ENCODE measurements at places on chromosomes 4 and X.
A peak's percentile ranks its signal among the peaks of the same experiment; 100 is the strongest.

DNA sequence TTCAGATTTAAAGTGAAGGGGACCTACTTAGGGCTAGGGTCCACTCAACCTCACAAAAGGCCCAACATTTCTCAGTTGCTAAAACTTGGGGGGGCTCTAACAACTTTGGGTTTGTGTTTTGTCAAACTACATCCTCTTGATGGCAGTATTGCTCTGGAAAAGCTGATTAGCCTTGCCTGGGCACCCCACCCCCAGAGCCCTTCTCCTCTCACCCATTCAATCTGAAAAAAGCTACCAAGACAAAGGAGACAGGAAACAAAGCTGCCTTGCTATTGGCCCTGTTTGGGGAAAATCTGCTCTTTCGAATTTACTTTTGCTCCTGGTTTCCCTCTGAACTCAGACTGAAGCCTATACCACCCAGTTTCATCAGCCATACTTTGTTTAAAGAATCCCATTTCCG lies 195.2 kb upstream of the STK26 start:
- DNase-seq: peak; percentile 4

DNA sequence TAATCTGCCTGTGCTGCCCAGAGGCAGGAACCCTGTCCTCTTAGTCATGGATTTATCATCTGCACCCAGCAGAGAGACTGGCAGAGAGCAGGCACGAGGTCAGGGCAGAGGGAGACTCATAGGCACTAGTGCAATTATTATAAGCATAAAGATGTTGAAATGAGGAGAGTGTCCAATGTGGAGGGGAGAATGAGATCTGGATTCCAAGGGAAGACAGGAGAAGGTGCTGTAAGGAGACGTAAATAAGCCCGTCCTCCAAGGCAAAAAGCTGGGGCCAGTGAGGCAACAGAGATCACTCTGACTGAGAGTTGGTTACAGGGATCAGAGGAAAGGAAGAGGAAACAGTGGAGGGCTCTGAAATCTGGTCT lies 406.2 kb downstream of the MAPK10 start:
- no peak for DNase-seq

GRCh38 chrX:154378059-154378798 lies 866 bp upstream of the EMD start:
- DNase-seq: no peak

DNA sequence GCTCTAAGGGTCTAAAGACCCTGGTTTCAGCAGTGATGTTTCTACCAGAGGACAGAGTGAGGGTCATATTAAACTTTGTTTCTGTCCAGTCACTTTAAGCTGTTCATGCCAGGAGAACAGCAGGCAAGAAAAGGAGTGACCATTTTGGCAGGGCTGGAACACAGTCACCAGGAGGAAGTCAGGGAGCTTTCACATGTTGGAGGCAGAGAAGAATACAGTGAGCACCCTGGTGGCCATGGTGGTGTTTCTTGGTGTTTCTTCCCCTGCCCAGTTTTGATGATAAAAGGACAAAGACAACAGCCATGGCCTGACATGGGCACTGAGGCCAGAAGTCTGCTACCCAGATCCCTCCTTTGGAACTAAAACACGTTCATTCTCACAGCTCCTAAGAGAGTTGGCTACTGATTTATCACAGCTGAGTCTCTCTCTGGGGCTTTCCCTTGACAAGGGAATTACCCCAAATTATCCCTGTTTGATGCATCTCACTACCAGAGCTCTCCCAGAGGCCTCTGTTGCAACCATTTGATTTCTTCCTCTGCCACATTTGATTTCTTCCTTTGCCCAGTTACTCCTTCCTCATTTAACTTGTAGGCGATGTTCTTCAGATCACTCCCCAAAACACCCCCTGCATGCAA lies 106.4 kb upstream of the NWD2 start:
- DNase-seq: no peak

GRCh38 chrX:31392513-31392912 lies 320.7 kb upstream of the FTHL17 start:
- DNase-seq: no peak

- no peak for DNase-seq
Measured at GRCh38 chr4:25377572-25378436, 741 bp downstream of the ANAPC4 start.
